Stomach (tissue), 19 donors: ENCODE measurements at places on chromosomes 3 and 15. TPM values are rescaled to one million over a fixed set of nuclear protein-coding genes. Genes with fewer than 3 reads are reported as not detected.

Gene CAPN7
- polyA plus RNA-seq, result 12.3 TPM

Gene RLBP1
- not detected for polyA plus RNA-seq

Gene GABRR3
- not detected for polyA plus RNA-seq

Gene REC114
- not detected for polyA plus RNA-seq

Gene CD276
- 19.3 TPM for polyA plus RNA-seq

Gene GRAMD2A
- polyA plus RNA-seq, result 0.80 TPM

Gene SATB1
- polyA plus RNA-seq, result 10.0 TPM

Gene SLC38A3
- 0.93 TPM for polyA plus RNA-seq

Gene GTPBP8
- 13.0 TPM for polyA plus RNA-seq

Gene CGNL1
- polyA plus RNA-seq, result 4.9 TPM

Gene POPDC2
- 2.7 TPM for polyA plus RNA-seq

Gene SLC15A2
- polyA plus RNA-seq, result 0.44 TPM

Gene FAM107A
- polyA plus RNA-seq, result 35.6 TPM

Gene WDR72
- polyA plus RNA-seq, result 0.53 TPM

Gene GNAT1
- polyA plus RNA-seq, result not detected

Gene OR5K2
- polyA plus RNA-seq, result not detected

Gene BSN
- 0.03 TPM for polyA plus RNA-seq

Gene TFDP2
- 8.7 TPM for polyA plus RNA-seq

Gene SIDT1
- polyA plus RNA-seq, result 2.4 TPM

Gene DLL4
- polyA plus RNA-seq, result 2.2 TPM

Gene AGBL1
- polyA plus RNA-seq, result not detected

Gene ASB14
- polyA plus RNA-seq, result not detected

Gene CFAP44
- polyA plus RNA-seq, result 8.4 TPM

Gene SLC28A1
- polyA plus RNA-seq, result not detected

Gene SPATA12
- polyA plus RNA-seq, result 0.05 TPM

Gene RBPMS2
- 9.5 TPM for polyA plus RNA-seq

Gene PRSS50
- polyA plus RNA-seq, result not detected

Gene ZCWPW2
- 0.88 TPM for polyA plus RNA-seq
